ENCODE measurements at places on chromosomes 7 and 10.
A peak's percentile ranks its signal among the peaks of the same experiment; 100 is the strongest.

DNA sequence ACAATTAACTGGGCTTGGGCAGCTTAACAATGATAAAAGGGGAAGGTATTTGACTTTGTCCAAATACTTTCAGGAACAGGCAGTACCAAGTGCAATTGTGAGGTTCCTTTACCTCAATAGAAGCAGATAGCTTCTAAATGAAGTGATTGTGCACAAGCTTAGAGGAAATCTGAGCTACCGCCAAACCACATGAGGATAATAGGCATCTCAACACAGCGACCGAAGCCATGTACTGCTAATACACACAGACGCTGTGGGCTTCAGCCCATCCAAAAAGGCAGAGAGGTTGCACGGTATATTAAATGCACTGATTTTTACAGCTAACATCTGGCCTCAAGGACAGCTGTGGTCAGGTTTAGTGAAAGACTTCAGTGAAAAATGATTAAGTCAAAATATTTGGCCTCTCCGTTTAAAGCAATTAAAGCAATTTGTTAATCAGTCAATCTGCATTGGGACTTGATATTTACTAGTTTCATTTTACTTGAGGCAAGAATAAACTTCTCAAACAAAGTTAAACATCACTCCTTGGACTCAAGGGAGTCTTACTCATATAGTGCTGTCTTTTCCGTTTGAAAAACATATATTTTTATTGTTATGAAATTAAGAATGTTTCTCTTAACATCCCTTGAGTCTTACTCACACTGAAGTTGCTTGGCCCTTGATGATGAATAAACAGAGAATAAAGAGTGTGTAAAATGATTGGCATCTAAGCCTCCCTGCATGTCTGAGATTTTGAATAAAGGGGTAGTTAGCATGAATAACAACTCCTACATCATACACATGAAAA is 306.3 kb downstream of the C7orf25 start:
- no peak for DNase-seq

DNA sequence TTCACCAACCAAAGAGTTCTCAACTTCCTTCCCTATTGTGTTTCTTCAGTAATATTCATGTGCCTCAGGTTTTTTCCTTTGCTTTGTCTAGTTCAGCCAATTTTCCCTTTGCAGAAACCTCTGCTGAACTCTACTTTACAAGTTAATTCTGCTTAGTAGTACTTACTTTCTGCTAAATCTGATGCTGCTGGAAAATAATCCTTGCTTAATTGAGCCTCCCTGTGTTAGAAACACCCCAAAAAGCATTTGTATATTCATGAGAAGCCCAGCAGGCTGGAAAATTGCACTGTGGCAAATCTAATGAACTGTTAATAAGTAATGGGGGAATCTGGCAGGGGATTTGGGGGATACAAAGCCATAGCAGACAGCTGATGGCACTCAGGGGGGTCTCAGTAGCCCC is 78.5 kb downstream of the CDCA7L start:
- no peak for DNase-seq

- no peak for DNase-seq
Measured at GRCh38 chr10:117578490-117578889, 35.9 kb downstream of the EMX2 start.

GRCh38 chr7:140348161-140348849 is 50.0 kb downstream of the SLC37A3 start:
- DNase-seq = no peak

GRCh38 chr10:86668297-86669165 is at the start of gene LDB3:
TSS of gene LDB3 (plus strand) at chr10:86668511. CDS start at chr10:86668692, 181 bp downstream.
- no peak for DNase-seq

GRCh38 chr10:129344731-129345355 is 122.2 kb upstream of the MGMT start:
- DNase-seq = no peak

GRCh38 chr10:117429643-117430265 is 54.5 kb upstream of the PDZD8 start:
- no peak for DNase-seq

DNA sequence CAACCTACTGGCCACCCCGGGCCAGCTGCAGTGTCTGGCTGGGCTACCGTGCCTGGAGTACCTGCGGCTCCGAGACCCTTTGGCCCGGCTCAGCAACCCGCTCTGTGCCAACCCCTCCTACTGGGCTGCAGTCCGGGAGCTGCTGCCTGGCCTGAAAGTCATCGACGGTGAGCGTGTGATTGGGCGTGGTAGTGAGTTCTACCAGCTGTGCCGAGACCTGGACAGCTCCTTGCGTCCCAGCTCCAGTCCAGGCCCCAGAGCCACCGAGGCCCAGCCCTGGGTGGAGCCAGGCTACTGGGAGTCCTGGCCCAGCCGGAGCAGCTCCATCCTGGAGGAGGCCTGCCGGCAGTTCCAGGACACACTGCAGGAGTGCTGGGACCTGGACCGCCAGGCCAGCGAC is 4.2 kb downstream of the RARRES2 start:
- DNase-seq = no peak

GRCh38 chr7:22213081-22213480 is 143.9 kb downstream of the RAPGEF5 start:
- DNase-seq = no peak

- DNase-seq = no peak
Measured at GRCh38 chr7:105580022-105580740, 1.1 kb downstream of the EFCAB10 start.

DNA sequence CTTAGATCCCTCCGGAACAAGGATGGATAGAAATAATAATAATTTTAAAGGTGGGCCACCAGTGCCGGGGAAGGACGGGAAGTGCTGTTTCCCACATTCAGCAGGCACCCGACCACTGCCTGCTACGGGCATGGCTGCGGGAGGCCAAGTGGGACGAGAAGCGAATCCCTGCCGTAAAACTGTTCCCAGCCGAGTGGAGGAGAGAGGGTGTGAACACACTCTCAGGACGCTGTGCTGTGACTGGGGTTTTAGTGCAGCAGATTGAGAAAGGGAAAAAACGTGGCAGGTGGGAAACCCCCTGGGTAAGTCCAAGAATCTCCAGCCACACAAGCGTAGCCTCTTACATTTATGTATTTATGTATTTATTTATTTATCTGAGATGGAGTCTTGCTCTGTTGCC is 158.8 kb downstream of the DNAJB6 start:
- DNase-seq = no peak

DNA sequence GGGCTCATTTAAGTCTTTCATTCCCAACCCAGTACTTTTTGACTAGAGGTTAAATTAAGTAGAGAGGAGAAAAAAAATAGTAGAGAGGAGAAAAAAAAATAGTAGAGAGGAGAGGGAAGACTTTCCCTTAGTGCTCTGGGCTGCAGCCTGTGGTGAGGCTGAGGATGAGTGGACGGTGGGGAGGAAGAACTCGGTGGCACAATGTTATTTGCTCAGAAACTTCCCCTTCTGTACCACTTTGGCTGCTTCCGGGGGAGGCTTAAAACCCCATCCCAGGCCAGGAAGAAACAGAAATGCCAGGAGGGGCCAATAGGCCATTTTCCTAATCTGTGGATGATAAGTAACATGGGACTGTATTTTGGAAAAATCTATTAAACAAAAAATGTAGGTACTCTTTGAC is 14.6 kb upstream of the MLXIPL start:
- no peak for DNase-seq

DNA sequence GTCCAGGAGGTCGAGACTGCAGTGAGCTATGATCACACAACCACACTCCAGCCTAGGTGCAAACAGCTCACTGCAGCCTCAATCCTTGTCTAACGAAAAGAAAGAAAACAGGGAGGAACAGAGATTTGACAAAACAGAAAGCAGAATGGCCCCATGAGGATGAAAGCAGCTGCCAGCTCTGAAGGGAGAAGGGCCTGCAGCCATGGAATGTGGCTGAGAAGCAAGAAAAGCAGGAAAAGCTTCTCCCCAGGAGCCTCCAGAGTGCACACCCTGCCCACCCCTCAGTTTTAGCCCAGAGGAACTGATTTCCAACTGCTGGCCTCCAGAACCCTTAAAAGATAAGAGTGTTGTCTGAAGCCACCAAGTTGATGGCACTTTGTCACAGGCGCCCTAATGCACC is 13.0 kb downstream of the ESYT2 start:
- no peak for DNase-seq

DNA sequence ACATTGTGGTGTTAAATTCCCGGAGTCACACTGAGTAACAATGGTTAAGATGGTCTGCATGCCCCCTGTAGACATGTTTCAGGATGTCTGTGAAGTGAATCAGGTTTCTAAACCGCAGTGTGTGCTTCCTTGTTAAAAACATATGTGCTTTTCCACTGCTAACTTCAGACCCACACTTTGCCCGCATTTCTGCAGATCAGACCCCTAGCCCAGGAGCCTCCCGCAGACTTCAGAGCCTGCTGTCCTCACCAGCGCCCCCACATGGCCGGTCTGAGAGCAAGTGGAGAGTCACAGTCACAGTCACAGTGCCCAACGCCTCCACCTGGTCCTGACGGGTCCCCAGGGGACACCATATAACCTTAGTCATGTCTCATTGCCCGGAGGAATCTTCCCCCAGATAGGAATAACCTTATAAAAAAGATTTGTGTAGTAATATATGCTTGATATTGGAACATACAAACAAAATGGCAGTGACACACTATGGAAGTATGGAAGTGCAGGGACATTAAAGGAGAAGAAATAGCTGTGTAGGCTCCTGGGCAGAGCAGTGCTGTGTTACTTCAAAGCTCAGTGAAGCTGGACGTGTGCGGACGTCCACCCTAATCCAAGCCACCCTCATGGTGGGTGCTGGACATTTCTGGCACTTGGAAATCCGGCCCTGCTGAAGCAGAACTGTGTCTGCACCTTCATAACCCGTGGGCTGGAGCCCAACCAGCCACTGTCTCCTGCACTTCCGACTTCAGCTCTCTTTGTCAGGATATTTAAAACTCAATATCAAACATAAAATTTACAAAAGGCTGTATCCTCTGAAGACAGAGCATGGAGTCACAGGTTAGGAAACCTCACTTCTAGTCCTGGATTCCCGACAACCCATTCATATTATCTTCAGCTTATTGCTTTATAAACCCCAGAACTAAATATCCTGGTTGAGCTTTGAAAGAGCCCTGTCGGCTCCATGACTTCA is 29.0 kb downstream of the GSTO2 start:
- DNase-seq = no peak

GRCh38 chr7:6012355-6013104 is 3.5 kb downstream of the AIMP2 start:
- no peak for DNase-seq

GRCh38 chr7:158814637-158815036 is 14.7 kb downstream of the ESYT2 start:
- no peak for DNase-seq

DNA sequence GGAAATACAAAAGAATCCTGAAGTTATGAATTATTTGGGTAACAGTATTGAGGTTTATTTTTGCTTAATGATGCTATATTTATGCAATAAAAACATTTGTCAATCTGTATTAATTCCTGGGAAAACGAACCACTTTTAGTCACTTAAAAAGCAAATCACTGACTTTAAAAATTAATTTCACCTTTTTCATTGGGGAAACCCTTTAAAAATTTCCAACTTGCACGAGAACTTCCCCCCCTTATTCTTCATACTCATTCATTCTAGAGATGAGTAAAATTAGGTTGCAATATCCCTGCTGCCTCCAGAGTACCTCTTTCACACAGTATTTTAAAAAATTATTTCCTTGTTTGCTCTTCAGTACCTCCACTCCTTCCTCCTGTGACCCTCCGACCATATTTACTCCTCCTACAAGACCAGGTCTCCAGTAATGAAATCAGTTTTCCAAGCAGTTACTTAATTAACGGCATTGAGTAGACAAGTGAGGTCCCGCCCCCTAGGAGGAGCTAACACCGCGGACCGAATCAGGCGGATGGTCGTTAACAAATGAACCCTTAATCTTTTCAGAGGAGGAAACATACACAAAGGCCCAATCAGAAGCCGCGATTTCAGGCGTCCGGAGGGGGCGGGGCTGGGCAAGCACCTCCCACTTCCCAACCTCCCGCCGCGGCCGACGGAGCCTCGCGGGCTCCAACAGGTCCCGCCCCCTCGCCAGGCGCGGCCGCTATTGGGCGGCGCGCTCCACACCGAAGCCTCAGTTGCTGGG is 465 bp upstream of the TRIM24 start:
- DNase-seq = peak; percentile 95

GRCh38 chr7:157671358-157672255 is 334.8 kb downstream of the DNAJB6 start:
- no peak for DNase-seq

DNA sequence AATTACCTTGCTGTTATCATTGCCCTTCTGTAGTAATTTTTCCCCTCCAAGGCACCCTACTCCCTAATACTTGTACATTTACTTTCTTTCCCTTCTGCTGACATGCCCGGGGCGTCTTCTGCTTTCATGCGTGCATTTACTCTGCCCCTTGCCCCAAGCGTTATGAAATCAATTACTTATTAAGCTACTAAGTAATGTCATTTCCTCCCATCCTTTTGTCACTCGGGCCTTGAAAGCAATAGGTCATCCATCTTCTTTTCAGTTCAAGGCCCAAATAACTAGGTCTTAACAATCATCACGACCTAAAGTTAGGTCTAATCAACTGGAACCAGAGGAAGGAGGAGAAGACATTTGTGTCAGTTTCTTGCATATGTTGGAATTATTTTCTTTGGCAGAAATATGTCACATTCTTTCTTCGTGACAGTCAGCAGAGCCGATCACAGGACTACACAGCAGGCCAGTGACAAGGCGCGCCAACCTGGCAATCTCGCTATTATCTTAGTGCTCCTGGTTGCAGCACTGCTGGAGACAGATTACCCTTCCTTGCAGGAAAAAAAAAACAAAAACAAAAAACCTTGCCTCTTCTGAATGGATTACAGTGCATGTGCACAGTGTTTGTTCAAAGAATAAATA is 179.2 kb downstream of the RELN start:
- DNase-seq = no peak

GRCh38 chr10:28606568-28606967 is 70.8 kb upstream of the BAMBI start:
- DNase-seq = no peak

GRCh38 chr10:87531908-87532622 is 27.4 kb downstream of the MINPP1 start:
- no peak for DNase-seq

DNA sequence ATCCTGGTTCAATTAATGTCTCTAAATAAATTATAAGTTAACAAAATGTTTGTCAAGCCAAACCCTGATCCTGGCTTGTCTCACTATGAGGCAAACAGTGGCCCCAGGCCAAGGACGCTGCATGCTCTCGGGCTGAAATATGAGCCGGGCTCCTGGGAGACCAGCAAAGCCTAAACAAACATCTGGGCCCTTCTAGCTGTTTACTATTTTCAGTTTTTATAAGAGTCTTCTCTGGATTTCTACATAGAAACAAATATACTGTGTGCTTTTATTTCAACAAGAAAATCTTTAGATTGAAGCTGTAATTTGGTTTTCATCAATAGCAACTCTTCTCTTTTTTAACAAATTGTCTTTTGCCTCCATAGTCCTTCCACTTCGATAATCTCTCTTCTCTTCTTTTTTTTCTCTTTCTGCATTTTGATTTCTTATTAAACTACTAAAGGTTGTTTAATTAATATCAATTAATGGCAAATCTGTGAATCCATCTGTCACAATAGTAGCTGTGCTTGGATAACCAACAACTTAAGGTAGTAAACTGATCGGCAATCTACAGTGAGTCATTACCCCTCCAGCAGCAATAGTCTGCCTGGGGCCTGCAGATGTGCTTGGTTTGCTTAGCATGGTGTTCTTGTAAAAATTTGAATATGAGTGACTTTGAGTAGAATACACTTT is 83.3 kb upstream of the DNAJC1 start:
- no peak for DNase-seq

GRCh38 chr10:114195079-114195478 is 15.9 kb downstream of the TDRD1 start:
- no peak for DNase-seq

GRCh38 chr10:103124420-103125096 is 68.5 kb downstream of the NT5C2 start:
- DNase-seq = no peak
